ENCODE measurements at places on chromosomes 3 and 15. TPM values are rescaled to one million over a fixed set of nuclear protein-coding genes. Genes with fewer than 3 reads are reported as not detected.

Gene AGBL1
- total RNA-seq: not detected

Gene GABRR3
- total RNA-seq: not detected

Gene CHDH
- total RNA-seq: 0.34 TPM

Gene AADAC
- total RNA-seq: not detected

Gene ACAD9
- 34.3 TPM for total RNA-seq

Gene GUCA1C
- not detected for total RNA-seq

Gene APH1B
- 10.6 TPM for total RNA-seq

Data from bronchus fibroblast of lung (primary cell).